CD4-positive, alpha-beta T cell treated with Interleukin-21 for 1 hour (primary cell): ENCODE measurements at places on chromosomes 6 and 20.

DNA sequence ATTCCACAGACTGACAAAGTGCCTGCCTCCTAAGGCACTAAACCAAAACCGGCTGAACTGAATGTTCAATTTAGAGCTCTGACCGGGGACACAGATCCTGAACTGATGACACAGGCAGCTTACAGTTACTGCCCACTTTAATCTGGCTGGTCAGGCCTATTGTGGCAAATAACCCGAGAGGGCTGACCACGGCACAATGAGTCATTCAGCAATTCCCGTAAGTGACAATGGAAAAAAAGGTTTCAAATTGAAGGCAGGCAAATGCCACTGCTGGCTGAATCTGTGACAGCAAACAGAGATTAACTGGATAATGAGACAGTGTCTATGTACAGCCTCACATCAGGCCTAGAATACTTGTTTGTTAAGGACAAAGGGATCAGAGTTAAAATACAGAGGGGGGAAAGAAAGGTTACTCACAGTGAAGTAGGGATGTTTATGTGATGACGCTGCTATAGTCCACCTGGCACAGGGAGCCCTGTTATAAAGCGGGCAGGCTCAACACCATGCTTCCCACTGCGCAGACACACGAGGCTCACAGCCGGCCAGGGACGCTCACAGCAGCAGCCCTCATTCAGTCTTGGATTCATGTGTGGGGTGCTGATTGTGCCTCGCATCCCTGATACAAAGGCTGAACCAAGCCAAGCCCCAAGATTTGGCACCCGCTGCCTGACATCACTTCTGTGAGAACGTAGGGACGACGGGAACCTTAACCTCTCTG lies 54.4 kb downstream of the RTN4IP1 start:
- DNase-seq, result no peak

- no peak for DNase-seq
These were observed 20.2 kb upstream of the CD2AP start for GRCh38 chr6:47457370-47457769.

- DNase-seq, result peak; percentile 54
These were observed 42.8 kb upstream of the HFE start for GRCh38 chr6:26044140-26045064.

- DNase-seq, result no peak
These were observed 11.7 kb downstream of the CTCFL start for GRCh38 chr20:57513199-57513598.

DNA sequence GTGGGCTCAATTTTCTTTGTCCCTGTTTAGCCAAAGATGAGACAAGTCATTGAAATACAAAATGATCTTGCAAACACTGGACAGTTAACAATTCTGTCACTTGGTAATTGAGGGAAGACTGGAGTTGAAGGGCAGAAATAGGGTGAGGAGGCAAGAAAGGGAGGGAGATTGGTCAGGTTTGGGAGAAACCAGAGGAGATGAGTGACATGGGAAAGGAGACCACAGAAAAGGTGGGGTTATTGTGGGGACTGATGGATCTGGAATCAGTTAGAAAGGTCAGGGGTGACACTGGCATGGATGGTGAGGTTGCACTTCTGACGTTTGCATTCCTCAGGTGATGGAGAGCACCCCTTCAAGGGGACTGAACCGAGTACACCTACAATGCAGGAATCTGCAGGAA lies 693 bp downstream of the GTF2H4 start:
- DNase-seq, result no peak

DNA sequence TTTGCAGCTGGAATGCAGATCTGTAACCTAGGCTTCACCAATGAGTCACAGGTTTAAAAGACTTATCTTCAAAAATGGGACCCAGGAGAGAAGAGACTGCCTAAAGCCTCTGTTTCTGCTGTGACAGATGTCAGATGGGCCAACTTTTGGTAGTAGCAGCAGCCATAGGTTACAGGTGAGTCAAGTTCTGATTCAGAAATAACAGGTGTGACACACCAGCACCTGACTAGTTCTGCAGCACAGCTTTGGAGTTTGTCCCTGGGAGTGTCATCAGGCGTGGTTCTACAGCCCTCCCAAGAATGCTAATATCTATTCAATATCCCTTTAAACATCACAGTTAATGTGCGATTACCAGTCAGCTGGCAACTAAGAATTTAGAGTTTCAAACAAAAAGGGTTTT lies 121.9 kb upstream of the BTN3A2 start:
- DNase-seq, result no peak

- DNase-seq, result no peak
These were observed 4.6 kb downstream of the VARS2 start for GRCh38 chr6:30918670-30919069.

DNA sequence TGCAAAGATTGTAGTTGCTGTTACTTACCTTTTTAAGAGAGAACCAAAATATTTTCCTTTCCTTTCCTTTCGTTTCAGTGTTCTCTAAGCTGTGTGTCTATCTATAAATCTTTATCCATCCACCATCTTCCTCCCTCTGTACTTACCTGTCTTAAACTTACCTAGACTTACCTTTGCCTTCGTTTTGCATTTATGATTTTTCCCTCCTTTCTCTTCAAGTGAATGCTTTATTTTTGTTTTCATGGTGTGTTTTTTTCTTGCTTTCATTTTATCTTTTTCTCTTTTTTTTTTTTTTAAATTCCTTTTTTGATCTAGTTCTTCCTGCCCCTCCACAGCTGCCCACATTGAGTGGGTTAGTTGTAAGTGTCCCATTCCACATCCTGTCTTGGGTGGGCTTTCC lies 26.2 kb downstream of the ARID1B start:
- DNase-seq, result no peak

DNA sequence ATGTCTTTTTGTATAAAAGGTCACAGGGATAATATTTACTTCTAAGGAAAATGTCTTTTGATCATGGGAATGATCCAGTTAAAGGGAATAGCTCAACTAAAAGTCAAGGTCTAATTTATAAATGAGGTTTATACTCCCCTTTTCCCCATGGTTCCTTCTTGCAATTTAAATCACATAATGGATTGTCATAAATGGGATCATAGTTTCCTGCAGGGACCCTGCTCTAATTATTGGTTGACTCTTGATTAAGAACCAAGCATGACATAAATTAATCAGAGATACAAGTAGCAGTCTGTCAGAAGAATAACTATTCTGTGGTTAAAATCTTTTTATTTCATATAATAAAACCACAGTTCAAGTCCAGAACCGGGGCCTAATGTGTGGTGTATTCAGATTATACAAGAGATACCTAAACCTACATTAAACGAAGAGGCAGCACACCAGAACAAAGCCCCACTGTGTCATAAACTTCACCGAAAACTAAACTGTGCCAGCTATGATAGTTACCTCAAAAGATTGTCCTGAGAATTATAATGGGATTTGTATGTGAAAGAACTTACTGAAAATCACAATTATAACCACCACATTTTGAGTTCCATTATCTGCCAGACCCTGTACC lies 43.0 kb upstream of the CD83 start:
- DNase-seq, result peak; percentile 28

GRCh38 chr6:90976341-90976740 lies 389.5 kb upstream of the MAP3K7 start:
- no peak for DNase-seq

DNA sequence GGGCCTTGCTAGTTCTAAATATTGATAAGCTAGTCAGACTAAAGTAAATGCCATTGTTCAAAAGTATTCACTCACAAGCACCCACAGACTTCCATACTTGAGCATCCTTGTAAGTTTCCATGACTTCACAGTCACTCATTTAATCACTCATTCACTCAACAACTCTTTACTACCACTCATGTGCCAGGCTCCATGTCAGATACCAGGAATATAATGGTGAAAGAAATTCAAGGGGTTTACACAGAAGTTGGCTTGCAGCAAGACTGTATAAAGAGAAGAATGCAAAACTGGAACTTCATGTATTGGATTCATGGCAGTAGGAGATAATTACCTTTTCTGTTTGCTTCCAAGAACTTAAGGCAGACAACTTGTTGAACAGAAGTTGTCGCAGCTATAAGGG lies 36.6 kb downstream of the ADGRF1 start:
- no peak for DNase-seq

DNA sequence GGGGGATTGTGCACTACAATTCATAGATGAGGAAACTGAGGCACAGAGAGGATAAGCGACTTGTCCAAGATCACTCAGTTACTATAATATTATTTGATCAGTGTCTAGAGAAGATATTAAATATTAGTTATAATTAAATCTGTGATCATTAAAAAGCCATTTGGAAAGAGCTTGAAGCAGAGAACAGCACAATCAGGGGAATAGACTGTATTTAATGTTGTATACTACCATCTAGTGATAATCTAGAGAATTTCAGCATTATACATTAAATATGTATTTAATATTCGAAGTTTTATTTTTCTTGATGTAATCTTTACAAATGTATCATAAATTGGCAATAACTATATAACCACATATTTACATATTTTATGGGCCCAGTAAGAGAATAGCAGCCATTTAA lies 20.1 kb upstream of the MTCL3 start:
- no peak for DNase-seq

DNA sequence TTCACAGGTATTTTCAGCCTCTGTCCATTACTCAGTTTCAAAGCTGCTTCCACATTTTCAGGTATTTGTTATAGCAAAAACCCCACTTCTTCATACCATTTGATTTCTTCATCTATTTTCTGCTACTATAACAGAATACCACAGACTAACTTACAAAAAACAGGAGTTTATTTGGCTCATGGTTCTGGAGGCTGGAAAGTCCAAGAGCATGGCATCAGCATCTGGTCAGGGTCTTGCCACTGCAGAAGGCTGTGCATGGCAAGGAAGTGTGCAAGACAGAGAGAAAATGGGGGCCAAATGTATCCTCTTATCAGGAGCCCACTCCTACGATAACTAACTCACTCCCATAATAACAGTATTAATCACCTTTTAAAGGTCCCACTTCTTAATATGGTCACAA lies 82.8 kb upstream of the FOXA2 start:
- DNase-seq, result no peak

GRCh38 chr20:61970357-61970756 lies 95.3 kb downstream of the TAF4 start:
- no peak for DNase-seq

DNA sequence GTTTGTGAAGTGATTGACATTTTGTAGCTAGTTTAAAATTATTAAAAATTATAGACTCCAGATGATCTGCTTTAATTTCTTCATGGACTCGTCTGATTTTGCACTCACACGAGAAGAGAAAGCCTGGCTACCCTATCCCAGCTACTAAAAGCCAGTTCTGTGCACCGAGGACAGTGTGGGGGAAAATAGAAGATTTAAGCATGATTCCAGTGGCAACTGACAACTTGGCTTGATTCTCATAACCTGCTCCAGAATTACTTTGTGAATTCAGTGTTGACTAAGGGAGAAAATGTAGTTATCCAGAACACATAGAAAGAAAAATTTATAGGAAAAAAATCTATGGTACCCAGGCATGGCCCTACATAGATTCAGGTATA lies 88.7 kb downstream of the SNAP25 start:
- DNase-seq, result no peak

DNA sequence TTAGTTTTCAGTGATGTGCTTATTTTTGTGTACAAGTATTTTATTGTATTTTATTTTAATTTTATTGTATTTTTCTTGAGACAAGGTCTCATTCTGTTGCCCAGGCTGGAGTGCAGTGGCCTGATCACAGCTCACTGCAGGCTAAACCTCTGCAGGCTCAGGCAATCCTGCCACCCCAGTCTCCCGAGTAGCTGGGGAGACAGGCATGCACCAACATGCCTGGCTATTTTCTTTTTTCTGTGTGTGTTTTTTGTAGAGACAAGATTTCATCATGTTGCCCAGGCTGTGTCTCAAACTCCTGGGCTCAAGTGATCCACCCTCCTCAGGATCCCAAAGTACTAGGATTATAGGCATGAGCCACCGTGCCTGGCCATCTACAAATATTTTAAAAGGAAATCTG lies 146.3 kb downstream of the MANEA start:
- no peak for DNase-seq

DNA sequence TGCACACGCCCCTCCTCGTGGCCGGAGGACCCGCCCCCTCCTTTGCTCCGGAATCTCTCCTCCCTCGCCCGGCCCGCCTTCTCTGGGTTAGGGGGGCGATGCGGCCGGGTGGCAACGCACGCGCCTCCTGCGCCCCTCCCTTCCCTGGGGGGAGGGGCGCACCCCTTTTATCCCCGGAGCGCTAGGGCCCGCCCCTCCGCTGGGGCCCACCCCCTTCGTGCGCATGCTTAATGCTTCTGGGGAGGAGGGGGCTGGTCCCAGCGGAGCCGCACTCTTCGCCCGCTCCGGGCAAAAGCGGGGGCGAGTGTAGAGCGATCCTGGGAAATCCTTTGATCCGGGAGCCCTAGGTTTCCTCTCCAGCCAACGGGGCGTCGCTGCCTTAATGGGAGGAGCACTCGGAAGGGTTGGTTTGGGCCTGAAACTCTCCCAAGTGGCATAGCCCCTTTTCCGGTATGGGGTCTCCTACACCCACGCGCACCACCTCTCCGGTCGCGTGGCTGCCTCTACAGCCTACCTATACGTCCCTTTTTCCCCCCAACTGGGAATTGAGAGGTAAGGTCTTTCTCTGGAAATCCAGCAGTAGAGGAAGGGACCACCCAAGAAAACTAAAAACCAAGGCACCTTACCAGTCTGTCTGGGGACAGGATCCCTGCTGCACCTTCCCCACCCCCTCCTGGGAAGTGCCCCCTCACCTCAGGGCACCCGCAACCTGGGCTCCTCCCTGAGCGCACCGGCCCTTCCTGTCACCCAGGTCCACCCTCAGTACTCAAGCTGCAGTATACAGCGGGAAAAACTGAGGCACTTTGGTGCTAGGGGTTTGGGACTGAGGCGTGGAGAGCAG lies 2.1 kb downstream of the SOX12 start:
- peak; percentile 79 for DNase-seq

- DNase-seq, result no peak
These were observed 130.8 kb downstream of the OGFRL1 start for GRCh38 chr6:71419217-71420094.

- DNase-seq, result no peak
These were observed 110.1 kb downstream of the MAFB start for GRCh38 chr20:40578961-40579360.

DNA sequence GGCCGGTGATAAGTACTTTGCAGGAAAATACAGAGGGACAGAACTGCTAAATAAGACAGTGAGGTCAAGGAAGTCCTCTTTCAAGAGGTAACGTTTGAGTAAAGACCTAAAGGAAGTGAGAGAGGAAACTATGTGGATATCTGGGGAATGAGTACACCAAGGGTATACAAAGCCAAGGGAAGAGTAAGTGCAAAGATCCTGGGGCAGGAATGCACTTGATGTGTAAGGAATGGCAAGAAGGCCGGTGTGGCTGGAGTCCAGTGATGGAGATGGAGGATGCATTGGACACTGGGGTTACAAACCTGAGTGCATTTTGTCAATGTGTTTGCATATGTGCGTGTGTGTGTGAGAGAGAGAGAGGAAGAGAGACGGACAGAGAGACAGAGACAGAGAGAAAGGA lies 32.1 kb upstream of the TGM2 start:
- DNase-seq, result no peak

- no peak for DNase-seq
These were observed 151.0 kb upstream of the RSPO3 start for GRCh38 chr6:126967296-126968005.

DNA sequence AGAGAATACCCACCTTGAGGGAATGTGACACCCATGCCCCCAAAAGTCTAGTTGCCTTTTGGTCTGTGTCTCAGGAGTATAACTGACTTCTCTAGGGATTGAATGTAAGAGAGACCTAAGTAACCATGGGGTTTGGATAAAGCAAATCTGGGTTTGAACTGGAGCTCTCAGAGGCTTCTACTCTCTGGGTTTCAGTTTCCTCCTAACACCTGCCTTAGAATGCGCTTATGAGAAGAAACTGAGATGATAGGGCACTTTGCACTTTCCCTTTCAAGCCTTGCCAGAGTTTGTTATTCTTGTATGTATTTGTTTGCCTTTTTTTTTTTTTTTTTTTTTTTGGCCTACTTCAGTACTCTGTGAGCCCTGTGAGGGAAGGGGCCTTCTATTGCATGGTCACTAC lies 19.4 kb downstream of the SDHAF4 start:
- DNase-seq, result no peak
